Spinal cord (tissue), 10 donors: ENCODE measurements at places on chromosomes 6 and 20. TPM values are rescaled to one million over a fixed set of nuclear protein-coding genes. Genes with fewer than 3 reads are reported as not detected.

DNA sequence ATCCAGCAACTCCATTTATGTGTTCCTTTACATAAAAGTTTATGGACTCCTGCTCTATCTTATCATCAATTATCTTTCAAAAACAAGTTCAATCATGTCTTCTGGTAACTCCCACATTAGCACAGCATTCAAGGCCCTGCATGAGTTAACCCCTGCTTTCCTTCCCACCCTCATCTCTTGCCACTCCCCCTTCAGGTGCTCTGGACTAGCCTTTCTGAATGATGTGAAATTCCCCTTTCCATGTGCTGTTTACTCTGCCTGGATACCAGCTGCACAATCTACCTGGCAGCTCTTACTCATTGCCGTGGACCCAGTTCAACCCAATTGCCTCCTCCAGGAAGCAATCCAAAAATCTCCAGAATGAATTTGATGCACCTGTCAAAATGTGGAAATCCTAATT, 11.9 kb downstream of the ADGRF4 start:
- DNase-seq, result no peak

- no peak for DNase-seq
Observed at GRCh38 chr6:116111552-116112528, 11.2 kb downstream of the NT5DC1 start.

DNA sequence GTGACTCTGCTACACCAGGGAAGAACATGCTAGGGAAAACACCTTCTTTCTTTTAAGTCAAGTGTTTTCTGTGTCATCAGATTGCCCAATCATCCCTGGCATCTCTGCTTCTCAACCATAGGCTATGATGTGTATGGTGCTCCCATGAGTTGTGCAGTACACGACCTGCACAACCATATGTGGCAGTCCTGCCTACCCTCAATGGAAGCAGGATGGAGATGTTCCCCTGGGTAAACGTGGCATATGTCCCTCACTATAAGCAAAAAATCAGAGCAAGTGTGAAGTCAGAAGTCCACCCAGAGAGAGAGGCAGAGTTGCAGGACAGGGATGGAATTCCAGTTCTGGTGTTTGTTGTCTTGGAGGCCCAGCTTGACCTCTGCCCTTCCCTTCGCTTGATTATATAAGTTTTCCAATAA, 10.3 kb upstream of the SNHG17 start:
- no peak for DNase-seq

Gene NTSR1
- polyA plus RNA-seq, result 6.1 TPM
